Coronary artery (tissue), 2 donors: ENCODE measurements at places on chromosomes 2 and 18.

GRCh38 chr2:241689306-241689705 lies 2.7 kb upstream of the DTYMK start:
- no peak for DNase-seq

DNA sequence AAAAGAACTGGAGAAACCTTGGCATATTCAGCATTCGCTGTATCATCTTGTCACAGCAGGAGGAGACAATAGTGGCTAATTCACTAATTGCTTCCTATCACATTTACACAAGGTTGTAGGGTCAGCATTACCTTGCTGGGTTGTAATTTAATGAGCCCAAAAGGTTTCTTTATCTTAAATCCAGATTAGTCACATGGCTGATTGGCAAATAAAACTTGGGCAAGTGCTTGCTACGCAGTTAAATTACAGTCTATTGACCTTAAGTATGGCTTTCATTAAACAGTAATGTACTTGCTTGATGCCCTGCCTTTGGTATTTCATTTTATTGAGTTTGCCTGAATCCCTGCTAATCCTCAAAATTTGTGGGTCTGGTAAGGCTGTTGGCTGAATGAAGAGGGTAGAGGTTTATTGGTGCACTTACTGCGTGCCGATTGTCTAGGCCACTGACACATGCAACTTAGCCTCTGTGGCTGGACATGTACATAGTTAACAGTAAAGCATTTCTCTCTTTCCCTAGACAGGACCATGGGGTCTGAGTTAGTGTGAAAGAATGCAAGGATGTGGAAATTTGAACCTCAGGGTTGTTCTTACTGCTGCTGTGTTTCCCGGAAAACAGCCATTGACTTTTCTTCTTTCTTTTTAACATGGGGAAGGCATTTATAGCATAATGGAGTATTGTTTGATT lies 34.3 kb downstream of the FMNL2 start:
- DNase-seq = no peak

DNA sequence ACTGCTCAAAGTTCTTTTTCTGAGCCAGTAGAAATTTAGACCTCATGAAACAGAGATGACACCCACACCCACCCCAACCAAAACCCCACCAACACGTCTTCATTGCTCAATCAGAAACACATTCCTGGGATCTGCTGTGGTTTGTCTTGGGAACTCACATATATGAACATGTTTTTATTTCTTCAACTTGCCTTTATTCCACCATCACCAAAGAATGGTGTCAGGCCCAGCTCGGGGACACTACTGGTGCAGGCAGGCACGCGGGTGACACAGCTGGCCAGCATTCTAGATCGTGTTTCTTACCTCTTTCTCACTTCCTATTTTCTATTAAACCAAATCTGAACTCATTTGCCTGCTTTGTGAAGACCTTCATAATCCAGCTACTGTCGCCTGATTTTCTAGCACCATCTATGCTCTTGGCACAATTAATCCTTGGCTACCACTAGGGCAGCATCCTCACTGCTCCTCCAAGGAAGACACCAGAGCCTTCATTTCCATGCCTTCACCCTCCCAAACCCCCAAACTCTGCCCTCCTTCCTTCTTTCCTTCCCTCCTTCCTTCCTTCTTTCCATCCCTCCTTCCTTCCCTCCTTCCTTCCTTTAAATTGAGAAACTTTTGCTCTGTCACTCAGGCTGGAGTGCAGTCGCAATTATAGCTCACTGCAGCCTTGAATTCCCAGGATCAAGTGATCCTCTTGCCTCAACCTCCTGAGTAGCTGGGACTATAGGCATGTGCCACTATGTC lies 157.1 kb downstream of the BCL2 start:
- no peak for DNase-seq

DNA sequence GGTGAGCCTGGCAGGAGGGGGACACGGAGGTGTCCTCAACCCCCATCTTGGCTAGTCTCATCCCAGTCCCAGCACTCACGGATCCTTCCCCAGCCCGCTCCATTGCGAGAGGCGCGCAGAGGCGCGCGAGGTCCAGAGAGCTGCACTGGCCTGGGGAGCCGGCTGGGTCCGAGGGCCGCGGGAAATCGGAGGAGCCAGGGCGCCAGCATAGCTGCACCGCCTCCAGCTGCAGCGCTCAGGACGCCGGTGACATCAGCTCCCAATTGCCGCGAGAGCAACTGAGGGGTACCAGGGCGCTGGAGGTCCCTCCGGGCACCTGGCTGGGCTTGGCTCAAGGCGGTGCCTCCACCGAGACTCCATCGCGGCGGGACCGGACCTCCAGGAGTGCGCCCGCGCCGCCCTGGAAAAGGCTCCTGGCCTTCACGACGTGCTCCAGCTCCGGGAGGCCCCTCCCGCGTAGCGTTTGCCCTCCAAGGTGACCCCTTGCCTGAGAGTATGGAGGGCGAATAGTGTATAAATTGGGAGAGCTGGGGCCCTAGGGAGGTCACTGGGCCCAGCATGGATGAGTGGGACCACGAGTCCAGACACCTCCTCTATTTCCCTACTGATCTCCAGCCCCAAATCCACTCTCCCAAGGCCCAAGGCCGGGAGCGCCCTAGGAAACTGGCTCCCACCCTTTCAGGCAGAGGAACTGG lies 5.5 kb downstream of the RTKN start:
- no peak for DNase-seq

GRCh38 chr2:1822341-1822740 lies 78.0 kb upstream of the PXDN start:
- no peak for DNase-seq

DNA sequence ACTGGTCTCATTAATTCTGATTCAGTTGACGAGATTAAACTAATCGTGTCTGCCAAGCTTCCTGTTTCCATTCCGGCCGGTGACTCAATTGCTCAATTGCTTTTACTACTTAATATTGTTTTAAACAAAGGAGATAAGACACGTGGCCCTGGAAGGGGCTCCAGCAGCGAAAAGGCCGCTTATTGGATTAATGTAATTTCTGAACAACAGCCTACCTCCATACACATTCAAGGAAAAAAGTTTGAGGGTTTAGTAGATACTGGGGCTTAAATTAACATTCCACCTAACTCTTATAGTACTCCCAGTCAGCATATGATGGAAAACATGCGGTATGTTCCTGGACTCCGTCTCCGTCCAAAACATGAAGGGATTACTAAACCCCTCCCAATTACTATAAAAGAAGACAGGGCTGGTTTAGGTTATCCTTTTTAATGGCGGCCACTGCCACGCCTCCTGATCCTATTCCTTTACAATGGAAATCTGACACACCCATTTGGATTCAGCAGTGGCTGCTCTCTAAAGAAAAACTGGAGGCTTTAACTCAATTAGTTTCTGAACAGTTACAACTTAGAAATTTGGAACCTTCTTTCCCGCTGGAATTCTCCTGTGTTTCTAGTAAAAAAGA lies 27.1 kb downstream of the VPS54 start:
- no peak for DNase-seq

GRCh38 chr18:376311-376710 lies 108.5 kb upstream of the THOC1 start:
- DNase-seq = no peak

DNA sequence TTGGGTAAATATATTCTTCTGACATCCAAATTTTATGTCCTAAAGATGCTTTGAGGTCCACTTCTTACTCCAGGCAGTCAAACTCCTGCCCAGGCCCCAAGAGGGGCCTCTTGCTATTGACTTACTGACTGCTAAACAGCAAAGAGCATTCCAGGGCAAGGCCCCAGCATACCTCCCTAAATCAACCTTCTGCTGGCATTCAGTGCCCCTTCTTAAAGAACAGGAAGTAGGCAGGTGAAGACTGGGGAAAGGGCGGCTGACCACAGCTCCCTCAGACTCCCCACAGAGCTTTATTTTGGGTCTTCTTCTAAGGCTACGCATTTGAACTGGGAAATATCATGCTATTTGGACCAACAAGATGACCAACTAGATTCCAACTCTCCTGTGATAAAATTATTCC lies 68.9 kb downstream of the USP40 start:
- no peak for DNase-seq

- no peak for DNase-seq
These were observed 398.1 kb downstream of the TNS1 start for GRCh38 chr2:217604527-217605194.

- DNase-seq = no peak
These were observed 4.1 kb downstream of the CYRIA start for GRCh38 chr2:16661526-16661925.

DNA sequence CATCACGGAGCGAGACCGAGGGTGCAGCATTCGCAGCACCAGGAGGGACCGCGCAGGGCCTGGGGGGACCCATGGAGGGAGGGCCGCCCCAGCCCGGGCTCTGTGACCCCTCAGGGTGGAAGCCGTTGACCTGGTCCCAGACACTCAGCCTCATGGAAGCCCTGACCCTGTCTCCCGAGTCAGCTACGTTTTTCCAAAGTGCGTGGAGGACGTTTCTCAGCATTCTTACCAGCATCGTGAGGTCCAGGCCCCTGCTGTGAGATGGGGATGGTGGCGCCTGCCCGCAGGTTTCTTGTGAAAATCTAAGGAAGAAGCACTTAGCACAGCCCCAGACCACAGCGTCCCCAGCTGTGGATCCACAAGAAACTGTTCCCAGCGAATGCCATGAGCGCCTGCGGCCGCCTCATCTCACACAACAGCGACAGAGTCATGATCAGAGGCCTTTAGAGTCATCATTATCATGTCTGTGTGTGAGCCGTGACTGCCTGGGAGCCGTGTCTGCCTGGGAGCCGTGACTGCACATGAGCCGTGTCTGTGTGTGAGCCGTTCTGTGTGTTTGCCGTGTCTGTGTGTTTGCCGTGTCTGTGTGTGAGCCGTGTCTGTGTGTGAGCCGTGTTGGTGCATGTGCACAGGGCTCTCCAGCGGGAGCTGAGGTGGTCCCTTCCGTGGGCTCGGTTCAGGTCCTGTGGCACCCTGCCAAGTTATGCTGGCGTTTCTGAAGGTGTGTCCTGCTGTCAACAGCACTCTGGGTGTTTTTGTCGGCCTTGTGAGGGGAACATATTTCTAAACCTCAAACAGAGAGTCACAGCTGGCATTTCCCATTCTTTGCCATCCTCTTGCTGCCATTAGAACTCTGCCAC lies 49.2 kb upstream of the KCNG2 start:
- DNase-seq = no peak

DNA sequence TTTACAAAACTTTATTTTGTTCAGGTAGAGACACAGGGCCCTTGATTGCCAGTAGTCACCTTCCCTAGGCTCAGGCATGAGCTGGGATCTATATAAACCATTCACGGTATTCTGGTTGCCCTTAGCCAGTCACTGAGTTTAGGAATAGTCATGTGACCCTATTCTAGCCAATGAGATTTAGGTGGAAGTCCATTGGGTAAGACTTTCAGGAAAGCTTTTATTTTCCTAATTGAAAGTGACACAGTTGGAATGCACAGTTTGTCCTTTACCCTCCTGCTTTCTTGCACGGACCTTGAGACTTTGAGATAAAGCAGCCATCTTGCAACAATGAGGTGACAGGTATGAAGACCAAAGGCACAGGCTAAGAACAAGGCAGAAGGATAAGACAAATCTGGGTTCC lies 21.5 kb downstream of the SLC4A5 start:
- no peak for DNase-seq

DNA sequence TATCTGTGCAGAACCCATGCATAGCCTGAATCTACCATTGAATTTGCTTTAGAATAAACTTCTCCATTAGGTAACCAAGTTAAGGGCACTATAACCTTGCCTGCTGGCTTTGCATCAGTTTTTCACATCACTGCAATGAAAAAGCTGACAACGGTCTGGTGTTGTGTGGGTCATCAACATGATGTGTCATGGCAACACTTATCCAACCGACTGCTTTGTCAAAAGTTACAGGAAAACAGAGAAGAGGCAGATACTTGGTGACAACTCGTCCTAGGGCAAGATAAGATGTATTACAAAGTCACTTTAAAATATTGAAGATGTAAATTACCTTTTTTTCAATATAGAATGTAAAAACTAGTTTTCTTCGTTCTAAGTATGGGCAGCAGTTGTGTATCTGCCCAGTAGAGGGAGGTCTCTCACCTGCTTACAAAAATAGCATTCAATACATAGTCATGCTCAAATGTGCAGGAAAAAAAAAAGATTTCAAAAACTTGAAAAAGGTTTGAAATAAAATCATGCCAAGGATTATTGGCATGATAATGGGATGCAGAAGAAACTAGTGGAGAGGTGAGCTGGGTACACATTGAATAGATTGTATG lies 96.3 kb downstream of the EVA1A start:
- no peak for DNase-seq

DNA sequence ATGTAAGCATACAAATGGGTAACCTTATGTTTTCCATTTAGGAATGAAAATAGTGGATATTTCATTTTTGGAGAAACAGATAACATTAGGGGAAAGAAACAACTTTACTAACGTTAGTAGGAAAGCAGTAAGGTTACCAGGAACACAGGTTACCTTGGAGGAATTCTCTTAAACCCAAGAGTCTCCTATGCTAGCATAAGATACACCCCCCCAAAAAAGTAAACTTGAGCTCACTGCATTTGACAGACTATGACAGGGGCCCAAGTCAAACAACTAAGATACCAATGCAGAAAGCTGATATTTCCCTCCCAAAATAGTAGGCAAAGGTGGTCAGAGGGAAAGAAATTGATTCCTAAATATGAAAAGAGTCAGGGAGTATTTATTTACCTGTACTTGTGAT lies 656.9 kb downstream of the DSC3 start:
- no peak for DNase-seq

DNA sequence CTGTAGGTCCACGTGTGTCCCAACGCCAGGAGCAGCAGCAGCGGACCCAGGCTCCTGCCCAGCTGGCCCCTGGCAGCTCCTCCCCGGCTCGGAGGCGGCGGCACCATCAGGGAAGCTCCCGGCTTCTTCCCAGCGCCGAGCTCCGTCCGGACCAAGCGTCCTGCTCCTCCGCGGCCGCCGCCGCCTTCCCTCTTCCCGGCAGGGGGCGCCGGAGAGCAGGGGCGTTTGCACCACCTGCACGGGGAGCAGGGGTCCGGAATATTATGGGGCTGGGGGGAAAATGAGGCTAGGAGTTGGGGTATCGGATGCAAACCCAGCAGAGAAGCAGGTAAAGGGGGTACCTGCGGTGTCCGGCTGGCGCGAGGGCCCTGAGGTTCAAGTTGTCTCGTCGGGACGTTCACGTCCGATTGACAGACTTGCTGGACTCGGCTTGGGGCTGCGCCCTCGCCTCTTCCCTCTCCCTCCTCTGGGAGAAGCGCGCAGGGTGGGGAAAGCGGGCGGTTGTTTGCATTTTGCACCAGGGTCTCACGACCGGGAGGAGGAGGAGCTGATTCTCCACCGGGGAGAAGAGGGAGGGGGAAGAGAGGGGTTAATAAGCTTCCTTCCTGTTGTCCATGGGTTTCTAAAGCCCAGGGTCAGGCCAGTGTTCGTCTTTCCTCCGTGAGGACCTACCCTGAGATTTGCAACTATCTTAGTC lies at the start of gene CCBE1:
TSS of gene CCBE1 (minus strand) at position 188 of the 697 bp plus-strand sequence.
- no peak for DNase-seq

DNA sequence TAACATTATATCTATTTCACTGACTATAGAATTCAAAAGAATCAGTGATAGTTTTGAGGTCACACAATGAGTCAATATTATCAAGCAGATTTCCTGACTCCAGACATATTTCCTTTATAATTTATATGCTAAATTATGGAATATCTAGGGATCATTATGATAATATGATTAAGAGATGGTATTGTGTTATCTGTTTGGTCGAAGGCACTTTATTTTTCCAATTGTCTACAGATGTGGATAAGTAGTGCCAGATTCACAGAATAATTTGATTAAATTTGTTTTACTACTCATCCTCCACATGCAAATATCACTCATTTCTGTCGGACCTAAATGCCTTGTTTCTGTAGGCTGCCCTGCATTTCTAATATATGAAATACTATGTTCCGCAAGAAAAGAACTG lies 4.4 kb downstream of the ZNF804A start:
- DNase-seq = no peak
